Activated naive CD8-positive, alpha-beta T cell treated with anti-CD3 and anti-CD28 coated beads, Interleukin-2, amount 10 ng/mL, durations not matched to agents 7 days and 5 days (primary cell): ENCODE measurements at places on chromosomes 12 and 14. TPM values are rescaled to one million over a fixed set of nuclear protein-coding genes. Genes with fewer than 3 reads are reported as not detected.

DNA sequence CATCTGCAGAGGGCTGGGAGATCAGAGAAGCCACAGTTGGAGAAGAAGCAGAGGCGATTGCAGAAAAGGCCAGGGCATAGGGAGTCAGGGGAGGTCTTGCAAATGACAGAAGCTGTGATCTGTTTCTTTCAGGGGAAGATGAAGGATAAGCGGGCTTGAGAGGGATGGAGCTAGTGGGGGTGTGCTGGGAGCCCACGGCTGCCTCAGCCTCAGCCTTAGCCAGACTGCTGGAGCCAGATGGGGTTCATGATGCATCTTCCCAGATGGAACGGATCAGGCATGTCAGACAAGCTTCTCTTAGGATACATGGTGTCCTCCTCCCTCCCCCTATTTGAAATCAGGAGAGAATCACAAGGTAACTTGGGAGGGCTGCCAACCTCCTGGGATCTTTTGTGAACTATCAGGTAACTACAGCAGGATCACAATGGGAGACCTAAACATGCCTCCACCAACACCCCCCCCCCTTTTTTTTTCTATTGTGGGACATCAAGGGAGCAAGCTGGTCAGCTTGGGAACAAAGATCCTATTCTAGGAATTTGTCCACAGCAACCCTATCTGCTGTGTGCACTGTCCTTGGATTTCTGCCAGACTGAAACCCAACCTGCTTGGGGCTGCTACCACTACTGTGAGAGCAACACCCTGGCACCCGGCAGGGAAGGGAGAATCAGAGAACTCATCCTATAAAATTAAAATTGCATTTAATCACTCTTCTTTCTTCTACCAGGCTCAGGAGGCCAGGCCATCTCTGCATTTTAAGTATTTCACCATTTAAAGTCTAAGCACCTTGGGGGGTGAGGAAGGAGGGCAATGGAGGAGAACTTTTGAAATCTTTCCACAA is 10.7 kb upstream of the ATP2A2 start:
- no peaks in the 10 kb centered on the region for H3K4me1 ChIP-seq
- H3K27ac ChIP-seq = no peak overlapping the region
- no peak overlapping the region for H3K4me3 ChIP-seq

DNA sequence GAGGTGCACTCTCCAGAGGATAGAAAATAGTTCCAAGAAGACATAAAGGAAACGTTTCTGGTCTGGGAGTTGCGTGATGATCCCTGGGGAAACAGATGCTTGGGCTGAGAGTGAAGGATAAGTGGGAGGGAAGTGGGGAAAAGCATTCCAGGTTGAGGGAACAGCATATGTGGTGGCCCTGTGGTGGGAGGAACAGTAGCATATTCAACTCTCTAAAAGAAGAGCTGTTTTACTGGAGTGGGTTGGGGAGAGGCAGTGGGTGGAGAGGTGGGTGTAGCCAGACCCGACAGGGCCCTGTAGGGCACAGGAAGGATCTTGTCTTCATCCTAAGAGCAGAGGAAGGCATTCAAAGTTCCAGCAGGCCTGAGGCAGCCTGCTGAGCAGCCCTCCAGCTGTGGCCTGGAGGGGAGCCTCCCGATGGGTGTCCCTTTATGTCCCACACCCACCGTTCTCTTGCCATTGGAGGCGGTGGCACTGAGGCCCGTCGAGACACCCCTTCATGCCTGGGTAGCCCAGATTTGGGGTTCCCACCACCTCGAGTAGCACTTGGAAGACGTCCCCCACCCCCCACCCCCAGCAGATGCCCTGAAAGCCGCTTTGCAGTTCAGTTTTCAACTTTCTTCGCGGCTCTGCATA is 310.5 kb upstream of the FKBP4 start:
- no peak overlapping the region for H3K27ac ChIP-seq
- no peak for DNase-seq
- peaks cover 3% of the 10 kb centered on the region for H3K27me3 ChIP-seq
- no peaks in the 10 kb centered on the region for H3K4me1 ChIP-seq
- H3K36me3 ChIP-seq = no peaks in the 10 kb centered on the region

DNA sequence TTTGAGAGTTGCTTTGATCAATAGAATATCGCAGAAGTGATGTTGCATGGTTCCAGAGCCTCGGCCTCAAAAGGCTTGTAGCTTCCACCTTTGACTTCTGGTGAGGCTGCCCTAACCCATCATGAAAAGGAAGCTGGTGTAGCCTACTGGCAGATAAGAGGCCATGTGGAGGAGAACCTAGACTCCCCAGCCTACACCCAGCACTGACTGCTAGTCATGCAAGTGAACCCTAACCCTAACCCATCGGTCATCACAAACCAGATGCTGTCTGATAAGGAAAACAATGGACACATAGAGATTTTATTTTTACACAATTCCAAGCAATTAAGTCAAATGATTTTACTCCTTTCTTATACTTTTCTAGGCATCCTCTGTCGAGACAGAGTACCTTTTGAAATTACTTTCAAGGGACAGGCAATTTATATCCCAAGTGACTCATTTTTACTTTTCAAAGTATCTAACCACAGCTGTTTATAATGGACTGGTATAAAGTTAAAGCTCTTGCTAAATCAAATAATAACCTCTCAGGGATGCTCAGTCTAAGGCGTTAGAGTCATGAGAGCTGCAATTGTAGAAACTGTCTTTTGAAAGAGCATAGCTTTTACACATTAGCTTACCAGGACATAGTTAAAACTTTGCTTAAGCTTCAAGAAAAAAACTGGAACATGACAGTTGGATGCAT is 17.6 kb downstream of the PTPRB start:
- no peaks in the 10 kb centered on the region for H3K4me1 ChIP-seq
- DNase-seq = no peak
- no peak overlapping the region for H3K27ac ChIP-seq
- H3K27me3 ChIP-seq = peaks cover 2% of the 10 kb centered on the region
- no peaks in the 10 kb centered on the region for H3K36me3 ChIP-seq

DNA sequence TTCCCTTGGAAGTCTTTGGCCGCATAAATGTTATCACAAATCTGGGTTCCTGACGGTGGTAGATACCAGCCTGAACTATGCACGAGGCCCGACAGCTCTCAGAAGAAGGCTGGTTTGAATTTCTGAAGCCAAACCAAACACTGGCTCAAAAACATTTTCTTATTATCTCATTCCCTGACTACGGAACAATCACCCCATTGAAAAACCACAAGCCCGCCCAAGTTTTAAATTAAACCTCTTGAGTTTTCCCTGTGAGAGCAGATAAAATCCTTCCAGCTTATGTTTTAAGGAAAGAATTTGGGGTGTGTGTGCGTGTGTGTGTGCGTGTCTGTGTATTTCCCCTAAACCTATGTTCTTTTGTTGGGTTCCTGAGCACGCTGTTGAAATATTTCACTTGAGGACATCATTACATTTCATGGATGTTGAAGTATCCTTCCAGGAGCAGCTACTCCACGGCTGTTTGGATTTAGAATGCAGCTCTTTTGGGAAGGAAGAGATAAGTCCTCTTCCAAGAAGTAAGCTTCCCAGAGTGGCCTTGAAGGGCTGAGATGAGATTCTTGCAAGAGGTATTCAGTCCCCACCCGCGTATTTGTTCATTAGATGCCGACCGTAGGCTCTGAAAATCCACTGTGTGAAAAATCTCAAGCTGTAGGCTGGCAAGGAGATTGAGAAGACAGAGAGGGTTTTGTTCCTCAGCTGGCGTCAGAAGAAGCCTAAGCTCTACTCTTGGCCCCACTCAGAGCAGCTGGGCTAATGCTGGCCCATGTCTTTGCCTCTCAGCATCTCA is 131.0 kb upstream of the NCOR2 start:
- peaks cover 12% of the 10 kb centered on the region for H3K4me1 ChIP-seq
- DNase-seq = no peak
- no peak overlapping the region for H3K4me3 ChIP-seq
- peaks cover 16% of the 10 kb centered on the region for H3K27me3 ChIP-seq
- peaks cover 2% of the 10 kb centered on the region for H3K36me3 ChIP-seq

- H3K36me3 ChIP-seq = no peaks in the 10 kb centered on the region
- H3K4me3 ChIP-seq = no peak overlapping the region
- no peak overlapping the region for H3K27ac ChIP-seq
- no peaks in the 10 kb centered on the region for H3K27me3 ChIP-seq
- DNase-seq = no peak
Observed at GRCh38 chr14:41662780-41663472, 56.2 kb downstream of the LRFN5 start.

DNA sequence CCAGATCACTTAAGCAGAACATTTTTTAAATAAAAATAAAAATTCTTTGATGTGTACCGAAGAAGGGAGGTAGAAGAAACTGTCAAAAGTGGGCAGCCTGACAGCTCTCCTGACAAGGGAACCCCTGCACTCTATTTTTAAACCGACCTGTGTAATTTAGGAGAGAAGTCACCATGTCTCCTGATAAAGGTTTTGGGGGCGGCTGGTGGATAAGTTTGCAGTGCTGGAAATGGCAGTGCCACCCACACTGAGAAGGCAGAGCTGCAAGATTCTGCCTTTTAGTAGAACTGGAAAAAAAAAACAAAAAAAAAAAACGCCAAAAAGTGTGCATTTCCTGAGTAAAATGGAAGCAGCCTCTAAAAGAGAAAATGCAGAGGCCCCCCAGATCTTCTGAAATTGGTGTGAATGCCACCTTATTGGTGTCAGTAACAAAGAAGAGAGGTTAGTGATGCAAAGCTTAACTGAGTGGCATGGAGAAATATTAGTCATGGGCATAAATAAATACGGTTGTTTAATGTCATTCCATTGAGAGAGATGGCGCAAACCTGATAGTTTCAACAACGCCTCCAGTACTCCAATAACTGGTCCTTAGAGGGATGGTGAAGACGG is 24.7 kb downstream of the DUSP6 start:
- H3K36me3 ChIP-seq = peaks cover 6% of the 10 kb centered on the region
- no peaks in the 10 kb centered on the region for H3K27me3 ChIP-seq
- H3K27ac ChIP-seq = no peak overlapping the region
- H3K4me1 ChIP-seq = peaks cover 5% of the 10 kb centered on the region
- H3K4me3 ChIP-seq = no peak overlapping the region
- DNase-seq = no peak

GRCh38 chr12:50174971-50175715 is 8.0 kb upstream of the CERS5 start:
- H3K4me1 ChIP-seq = no peaks in the 10 kb centered on the region
- no peak overlapping the region for H3K27ac ChIP-seq
- H3K4me3 ChIP-seq = no peak overlapping the region
- H3K27me3 ChIP-seq = no peaks in the 10 kb centered on the region
- peaks cover 2% of the 10 kb centered on the region for H3K36me3 ChIP-seq

The COCH gene
- total RNA-seq = 2.2 TPM

The NFATC4 gene
- not detected for total RNA-seq

The KRT83 gene
- total RNA-seq = not detected

The TAS2R42 gene
- not detected for total RNA-seq

The BICDL1 gene
- total RNA-seq = 98.5 TPM
